NCI-H69 (cell line): ENCODE measurements at places on chromosomes 12 and 14.

GRCh38 chr12:53644133-53644532 lies 18.0 kb upstream of the ATF7 start:
- DNase-seq, result no peak

- DNase-seq, result peak; percentile 90
These were observed 14.6 kb downstream of the RAPGEF3 start for GRCh38 chr12:47744005-47744651.

DNA sequence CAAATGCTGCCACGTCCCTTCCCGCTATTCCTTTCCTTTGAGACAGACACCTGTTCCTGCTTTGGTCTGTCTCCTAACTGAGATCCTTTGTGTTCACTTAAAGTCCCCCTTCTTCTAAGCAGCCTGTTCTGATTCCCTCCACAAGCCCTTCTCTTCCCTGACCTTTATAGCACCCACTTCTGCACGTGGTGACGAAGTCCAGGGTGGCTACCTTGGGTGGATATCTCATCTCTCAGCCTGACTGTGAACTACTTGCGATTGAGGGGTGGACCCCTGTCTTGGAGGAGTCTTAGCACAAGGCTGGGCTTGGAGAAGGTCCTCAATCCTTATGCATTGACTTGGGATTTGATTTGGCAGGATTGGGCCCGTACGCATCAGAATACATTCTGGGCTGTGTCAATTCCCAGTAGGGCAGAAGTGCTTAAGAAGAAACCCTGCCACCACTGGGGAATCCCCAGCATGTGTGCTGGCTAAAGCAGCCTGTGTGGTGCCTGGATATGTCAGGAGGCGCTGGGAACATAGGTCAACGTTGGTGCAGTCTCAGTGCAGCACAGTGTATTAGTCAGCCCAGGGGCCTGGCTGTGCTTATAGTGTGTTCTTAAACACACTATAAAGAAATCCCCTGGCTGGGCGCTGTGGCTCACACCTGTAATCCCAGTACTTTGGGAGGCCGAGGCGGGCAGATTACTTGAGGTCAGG lies 23.6 kb downstream of the KRT80 start:
- DNase-seq, result peak; percentile 48

- no peak for DNase-seq
These were observed 142.7 kb upstream of the DIO3 start for GRCh38 chr14:101418601-101419000.

DNA sequence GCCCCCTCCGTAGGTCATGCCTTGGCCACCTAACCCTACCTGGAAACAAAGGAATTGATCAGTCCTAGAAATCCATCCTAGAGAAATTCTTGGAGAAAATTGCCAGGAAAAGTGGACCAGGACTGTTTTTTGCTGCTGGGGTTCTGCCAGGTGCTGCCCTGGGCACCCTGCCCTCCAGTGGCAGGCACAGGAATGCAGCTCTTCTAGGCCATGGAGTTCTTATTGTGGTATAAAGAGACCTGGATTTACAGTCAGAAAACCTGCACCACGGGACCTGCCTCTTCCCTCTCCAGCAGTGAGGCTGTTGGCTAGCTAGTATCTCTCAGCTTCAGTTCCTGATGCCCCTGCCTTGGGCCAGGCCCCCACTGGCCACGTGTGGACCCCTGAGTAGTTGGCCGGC lies 59.7 kb downstream of the SLC24A4 start:
- DNase-seq, result peak; percentile 34

DNA sequence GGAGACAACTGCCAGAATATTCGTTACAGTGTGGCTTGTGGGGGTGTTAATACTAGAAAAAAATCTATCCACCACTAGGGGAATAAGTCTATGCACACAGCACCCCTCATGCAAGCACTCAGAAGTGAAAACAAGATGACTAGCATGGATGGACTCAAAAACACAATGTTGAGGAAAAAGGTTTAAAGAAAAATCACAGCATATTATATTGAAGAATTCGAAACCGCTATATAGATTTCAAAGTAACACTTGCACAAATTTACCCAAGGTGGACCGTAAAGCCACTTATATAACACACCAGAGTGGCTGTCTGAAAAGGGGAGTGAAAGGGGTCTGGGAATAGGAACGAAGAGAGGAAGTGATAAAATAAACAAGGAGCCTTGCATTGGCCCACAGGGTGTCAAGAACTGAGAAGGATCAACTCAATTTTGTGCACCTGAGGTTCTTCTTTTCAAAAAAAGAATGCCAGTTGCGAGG lies 544 bp downstream of the ABCD4 start:
- DNase-seq, result peak; percentile 70

DNA sequence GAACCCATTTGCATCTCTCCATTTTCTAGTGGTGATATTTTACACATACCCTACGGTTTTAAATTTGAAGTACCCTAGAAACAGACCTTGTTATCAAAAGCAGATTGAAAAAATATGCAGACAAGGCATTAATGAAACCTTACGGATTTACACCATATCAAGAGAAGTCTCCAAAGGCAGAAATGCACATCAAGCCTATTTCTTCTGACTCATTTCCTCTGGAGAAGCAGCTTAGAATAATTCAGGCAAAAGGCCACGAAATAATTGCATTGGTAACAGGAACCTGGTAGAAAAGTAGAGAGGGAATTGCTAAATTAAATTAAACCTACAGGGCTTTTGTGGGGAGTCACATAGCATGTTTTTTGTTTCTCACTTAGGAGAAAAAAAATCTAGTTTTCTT lies 34.7 kb downstream of the KICS2 start:
- no peak for DNase-seq

DNA sequence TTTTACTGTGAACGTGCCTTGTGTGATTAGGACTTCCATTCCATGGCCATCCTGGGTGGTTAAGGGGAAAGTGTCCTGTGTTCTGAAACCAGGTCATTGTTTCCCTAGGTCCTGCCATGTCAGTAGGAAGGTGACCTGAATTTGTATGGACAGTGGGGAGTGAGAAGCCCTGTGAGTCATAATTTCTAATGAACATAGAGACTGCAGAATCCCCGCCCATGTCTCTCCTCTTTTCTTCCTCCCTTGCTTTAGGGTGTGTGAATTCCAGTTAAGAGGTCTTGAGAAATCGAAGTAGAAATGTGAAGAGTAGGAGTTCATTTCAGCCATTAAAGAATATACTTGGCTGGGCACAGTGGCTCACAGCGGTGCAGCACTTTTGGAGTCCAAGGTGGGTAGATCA lies 8.1 kb downstream of the TTC9 start:
- DNase-seq, result no peak

- no peak for DNase-seq
These were observed 1003.3 kb upstream of the TMEM132C start for GRCh38 chr12:127263621-127264020.

- DNase-seq, result no peak
These were observed 98.2 kb downstream of the SSPN start for GRCh38 chr12:26293612-26294011.

GRCh38 chr12:106769546-106769945 lies 4.9 kb upstream of the RIC8B start:
- no peak for DNase-seq

DNA sequence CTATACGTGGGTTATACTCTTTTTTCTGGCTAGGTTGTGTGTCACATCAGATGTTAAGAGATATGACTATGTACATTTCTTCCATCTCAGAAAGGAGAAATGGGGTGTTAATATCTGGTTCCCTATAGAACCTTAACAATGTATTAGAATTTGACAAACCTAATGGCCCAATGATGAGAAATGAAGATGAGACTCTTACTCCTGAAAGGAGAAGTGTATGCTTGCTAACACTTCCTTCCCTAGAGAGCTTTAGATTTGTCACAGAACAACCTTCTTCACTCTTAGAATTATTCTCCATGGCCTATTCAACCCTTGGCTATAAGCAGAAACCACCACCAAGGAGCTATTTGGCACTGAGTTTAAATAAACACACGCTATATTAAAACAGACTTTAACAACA lies 839.6 kb downstream of the GALC start:
- no peak for DNase-seq

DNA sequence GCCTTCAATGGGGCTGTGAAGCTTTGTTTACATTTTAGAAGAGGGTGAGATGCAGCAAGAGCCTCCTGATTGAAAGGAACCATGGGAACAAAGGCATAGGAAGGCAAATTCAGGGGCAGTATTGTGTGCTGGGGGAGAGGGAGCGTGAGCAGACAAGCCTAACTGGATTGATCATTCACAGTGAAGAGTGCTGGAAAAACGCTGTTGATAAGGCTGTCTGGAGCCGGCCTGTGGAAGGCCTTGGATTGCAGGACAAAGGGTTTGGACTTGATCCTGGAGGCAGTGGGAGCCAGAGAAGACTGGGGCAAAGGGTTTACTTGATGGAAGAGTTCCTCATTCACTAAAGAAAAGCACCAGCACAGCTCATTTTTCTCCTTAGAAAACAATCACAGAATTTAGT lies 160.5 kb downstream of the PAH start:
- no peak for DNase-seq

DNA sequence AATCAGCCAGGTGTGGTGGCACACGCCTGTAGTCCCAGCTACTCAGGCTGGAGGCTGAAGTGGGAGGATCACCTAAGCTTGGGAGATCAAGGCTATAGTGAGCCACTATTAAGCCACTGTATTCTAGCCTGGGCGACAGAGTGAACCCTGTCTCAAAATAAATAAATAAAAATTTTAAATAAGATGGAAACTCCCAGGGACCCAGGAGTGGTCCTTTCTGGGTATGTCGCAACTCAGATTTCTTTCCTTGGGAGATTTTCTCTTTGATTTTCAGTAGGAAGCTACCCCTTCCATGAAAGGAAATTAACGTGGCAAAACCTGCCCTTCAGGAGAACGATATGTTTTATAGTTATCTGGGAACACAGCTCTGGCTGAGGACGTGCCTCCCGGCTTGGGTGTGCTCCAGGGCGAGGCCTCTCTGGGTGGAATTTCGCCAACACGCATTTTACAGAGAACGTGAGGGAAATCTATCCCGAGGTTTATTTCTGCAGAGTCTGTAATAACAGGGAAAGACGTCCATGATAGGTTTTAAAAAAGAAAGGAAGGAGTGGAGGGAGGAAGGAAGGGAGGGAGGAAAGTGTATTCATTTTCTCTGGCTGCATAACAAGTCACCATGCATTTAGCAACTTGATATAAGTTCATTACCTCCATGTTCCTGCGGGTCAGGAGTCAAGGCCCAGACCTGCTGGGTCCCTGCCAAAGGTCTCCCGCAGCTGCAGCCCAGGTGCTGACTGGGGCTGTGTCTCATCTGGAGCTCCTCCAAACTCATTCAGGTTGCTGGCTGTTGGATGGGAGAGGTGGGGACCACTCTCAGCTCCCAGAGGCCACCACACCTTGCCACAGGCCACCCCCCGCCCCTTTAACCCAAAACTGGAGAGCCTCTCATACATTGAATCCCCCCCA lies 80.6 kb upstream of the GSC start:
- DNase-seq, result no peak

- DNase-seq, result no peak
These were observed 320.7 kb downstream of the SOX5 start for GRCh38 chr12:23628806-23629205.

GRCh38 chr14:60215127-60215444 lies 33.9 kb upstream of the PPM1A start:
- peak; percentile 24 for DNase-seq

- DNase-seq, result peak; percentile 35
These were observed 50.1 kb upstream of the RERGL start for GRCh38 chr12:18139989-18140596.

DNA sequence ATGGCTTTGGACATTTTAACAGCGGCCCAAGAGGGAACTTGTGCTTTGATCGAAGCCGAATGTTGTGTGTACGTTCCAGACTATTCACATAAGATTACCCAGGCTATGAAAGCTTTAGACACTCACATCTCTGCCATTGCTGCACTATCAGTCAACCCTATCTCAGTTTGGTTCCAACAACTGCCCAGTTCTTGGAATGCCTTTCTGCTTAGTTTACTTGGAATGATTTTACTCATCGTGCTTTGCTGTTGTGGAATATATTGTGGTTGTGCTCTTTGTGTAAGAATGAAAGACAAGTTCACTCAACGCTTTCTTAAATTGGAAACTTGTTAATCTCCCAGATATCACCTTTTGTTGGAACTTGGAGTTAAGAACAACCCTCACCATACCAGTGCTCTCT lies 498.2 kb downstream of the GLT1D1 start:
- DNase-seq, result no peak

GRCh38 chr14:61575551-61576150 lies 119.7 kb upstream of the HIF1A start:
- DNase-seq, result peak; percentile 84

DNA sequence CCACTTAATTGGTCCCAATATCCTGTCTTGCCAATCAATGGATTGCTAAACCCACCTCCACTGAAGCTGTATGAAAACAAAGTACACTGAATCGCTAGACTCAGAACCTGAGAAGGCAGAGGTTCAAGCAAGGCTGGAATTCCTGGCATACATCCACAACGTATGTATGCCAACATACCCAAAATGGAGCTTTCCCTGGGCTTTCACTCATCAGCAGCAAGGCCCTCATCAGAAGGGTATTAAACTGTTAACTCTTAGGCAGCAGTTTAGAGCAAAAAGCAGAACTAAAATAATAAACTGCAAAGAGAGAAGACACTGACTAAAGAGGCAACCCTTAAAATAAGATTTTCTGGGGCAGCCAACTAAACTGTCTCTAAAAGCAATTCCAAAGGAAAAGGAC lies 13.6 kb downstream of the MED13L start:
- peak; percentile 71 for DNase-seq

GRCh38 chr14:35814371-35815005 lies 5.4 kb upstream of the RALGAPA1 start:
- DNase-seq, result peak; percentile 82

DNA sequence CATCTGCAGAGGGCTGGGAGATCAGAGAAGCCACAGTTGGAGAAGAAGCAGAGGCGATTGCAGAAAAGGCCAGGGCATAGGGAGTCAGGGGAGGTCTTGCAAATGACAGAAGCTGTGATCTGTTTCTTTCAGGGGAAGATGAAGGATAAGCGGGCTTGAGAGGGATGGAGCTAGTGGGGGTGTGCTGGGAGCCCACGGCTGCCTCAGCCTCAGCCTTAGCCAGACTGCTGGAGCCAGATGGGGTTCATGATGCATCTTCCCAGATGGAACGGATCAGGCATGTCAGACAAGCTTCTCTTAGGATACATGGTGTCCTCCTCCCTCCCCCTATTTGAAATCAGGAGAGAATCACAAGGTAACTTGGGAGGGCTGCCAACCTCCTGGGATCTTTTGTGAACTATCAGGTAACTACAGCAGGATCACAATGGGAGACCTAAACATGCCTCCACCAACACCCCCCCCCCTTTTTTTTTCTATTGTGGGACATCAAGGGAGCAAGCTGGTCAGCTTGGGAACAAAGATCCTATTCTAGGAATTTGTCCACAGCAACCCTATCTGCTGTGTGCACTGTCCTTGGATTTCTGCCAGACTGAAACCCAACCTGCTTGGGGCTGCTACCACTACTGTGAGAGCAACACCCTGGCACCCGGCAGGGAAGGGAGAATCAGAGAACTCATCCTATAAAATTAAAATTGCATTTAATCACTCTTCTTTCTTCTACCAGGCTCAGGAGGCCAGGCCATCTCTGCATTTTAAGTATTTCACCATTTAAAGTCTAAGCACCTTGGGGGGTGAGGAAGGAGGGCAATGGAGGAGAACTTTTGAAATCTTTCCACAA lies 10.7 kb upstream of the ATP2A2 start:
- peak; percentile 98 for DNase-seq

GRCh38 chr14:26860111-26860510 lies 262.3 kb upstream of the NOVA1 start:
- DNase-seq, result no peak
